A549 treated with ZK216348 at 1 μM for 4 hours (cell line): ENCODE measurements at places on chromosomes 6 and 20. TPM values are rescaled to one million over a fixed set of nuclear protein-coding genes. Genes with fewer than 3 reads are reported as not detected.

C20orf204 gene
- total RNA-seq, result 0.13 to 0.54 TPM (median 0.42 TPM) in 5 replicates

NAPB gene
- 2.3 to 4.1 TPM (median 3.9 TPM) in 5 replicates for total RNA-seq

VNN1 gene
- 0.04 to 0.09 TPM (median 0.07 TPM) in 5 replicates for total RNA-seq

MTFR2 gene
- 10.4 to 14.4 TPM (median 11.9 TPM) in 5 replicates for total RNA-seq

NMBR gene
- total RNA-seq, result not detected in 5 replicates

SALL4 gene
- total RNA-seq, result 1.3 to 2.6 TPM (median 1.4 TPM) in 5 replicates

EGFL8 gene
- total RNA-seq, result 1.3 to 1.9 TPM (median 1.7 TPM) in 5 replicates

RGS17 gene
- total RNA-seq, result 3.2 to 8.4 TPM (median 7.3 TPM) in 5 replicates
